Left lung (tissue), 14 donors: ENCODE measurements at places on chromosomes 2 and 18. TPM values are rescaled to one million over a fixed set of nuclear protein-coding genes. Genes with fewer than 3 reads are reported as not detected.

CCDC148 gene
- 0.64 TPM for total RNA-seq

ABCG5 gene
- total RNA-seq: not detected

POLE4 gene
- total RNA-seq: 66.9 TPM

ALK gene
- 0.70 TPM for total RNA-seq

CD302 gene
- total RNA-seq: 51.5 TPM

GRCh38 chr2:3639015-3639630, 18.9 kb upstream of the ALLC start:
- H3K27ac ChIP-seq: no peak overlapping the region
- no peak overlapping the region for H3K4me3 ChIP-seq
- H3K4me1 ChIP-seq: no peaks in the 10 kb centered on the region
- no peak for DNase-seq
- H3K27me3 ChIP-seq: no peaks in the 10 kb centered on the region

DNA sequence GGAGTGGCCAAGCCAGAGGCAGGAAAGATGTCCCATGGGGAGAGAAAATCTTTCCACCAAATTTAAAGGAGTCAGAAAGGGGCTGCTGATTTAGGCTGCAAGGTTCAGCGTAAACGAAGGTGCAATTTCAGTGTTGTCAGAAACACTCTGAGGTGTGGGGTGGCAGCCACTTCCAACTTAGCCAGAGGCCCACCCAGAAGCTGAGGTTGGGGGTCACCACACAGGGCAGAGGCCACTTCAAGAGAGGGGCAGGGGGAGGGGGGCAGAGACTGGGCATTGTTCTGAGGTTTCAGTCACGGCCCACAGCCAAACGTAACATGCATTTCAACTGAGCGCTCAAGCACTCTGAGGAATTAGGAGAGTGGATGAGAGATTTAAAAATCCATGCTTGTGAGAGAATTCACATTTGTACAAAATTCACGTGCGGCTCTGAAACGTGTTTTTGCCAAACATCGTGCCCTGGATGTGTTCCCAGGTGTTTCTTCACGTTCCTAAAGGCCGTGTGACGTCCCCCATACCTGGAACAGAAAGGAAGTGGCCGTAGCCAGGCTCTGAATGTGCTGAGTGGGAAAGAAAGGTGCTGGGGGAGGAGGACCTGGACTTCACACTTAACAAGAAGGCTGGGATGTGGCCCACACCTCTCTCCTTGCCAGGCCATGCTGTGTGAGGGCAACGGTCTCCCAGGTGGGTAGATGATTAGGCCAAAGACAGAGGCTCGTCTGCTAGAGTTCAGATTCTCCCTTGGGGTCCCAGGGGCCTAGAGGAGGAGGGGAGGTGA, 19.5 kb upstream of the BOK start:
- no peak for DNase-seq
- peaks cover 7% of the 10 kb centered on the region for H3K27me3 ChIP-seq
- H3K4me3 ChIP-seq: no peak overlapping the region
- no peaks in the 10 kb centered on the region for H3K36me3 ChIP-seq

- H3K27ac ChIP-seq: no peak overlapping the region
- no peak overlapping the region for H3K4me3 ChIP-seq
- no peaks in the 10 kb centered on the region for H3K36me3 ChIP-seq
- no peaks in the 10 kb centered on the region for H3K27me3 ChIP-seq
- no peak for DNase-seq
Observed at GRCh38 chr2:16674154-16674553, 8.5 kb upstream of the CYRIA start.

GRCh38 chr18:38415811-38416210, 850.2 kb upstream of the CELF4 start:
- no peaks in the 10 kb centered on the region for H3K36me3 ChIP-seq
- H3K4me1 ChIP-seq: no peaks in the 10 kb centered on the region
- no peak for DNase-seq
- no peaks in the 10 kb centered on the region for H3K27me3 ChIP-seq

DNA sequence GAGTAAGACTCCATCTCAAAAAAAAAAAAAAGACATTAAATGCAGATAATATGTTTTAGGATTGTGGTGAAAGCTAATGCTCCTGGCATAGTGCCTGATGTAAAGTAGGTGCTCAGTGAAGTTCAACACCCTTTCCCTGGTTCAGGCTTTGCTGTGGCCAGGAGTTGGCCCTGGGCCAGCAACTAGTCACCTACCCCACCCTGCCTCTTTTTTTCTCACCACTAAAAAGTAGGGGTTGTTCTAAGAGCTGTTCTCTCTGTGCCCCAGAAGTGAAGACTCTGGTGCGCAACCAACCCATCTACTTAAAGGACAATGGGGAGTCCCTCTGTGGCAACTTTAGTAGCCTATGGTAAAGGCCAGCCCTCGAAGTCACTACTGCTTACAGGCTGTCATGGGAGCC, 75.9 kb downstream of the DNMT3A start:
- no peaks in the 10 kb centered on the region for H3K36me3 ChIP-seq
- H3K4me1 ChIP-seq: peaks cover 2% of the 10 kb centered on the region
- H3K27me3 ChIP-seq: no peaks in the 10 kb centered on the region
- no peak overlapping the region for H3K4me3 ChIP-seq
- no peak overlapping the region for H3K27ac ChIP-seq
- no peak for DNase-seq

- H3K27me3 ChIP-seq: no peaks in the 10 kb centered on the region
- H3K27ac ChIP-seq: no peak overlapping the region
- H3K4me3 ChIP-seq: no peak overlapping the region
- H3K4me1 ChIP-seq: peaks cover 8% of the 10 kb centered on the region
- H3K36me3 ChIP-seq: no peaks in the 10 kb centered on the region
Observed at GRCh38 chr2:39696838-39697237, 31.1 kb downstream of the TMEM178A start.

DNA sequence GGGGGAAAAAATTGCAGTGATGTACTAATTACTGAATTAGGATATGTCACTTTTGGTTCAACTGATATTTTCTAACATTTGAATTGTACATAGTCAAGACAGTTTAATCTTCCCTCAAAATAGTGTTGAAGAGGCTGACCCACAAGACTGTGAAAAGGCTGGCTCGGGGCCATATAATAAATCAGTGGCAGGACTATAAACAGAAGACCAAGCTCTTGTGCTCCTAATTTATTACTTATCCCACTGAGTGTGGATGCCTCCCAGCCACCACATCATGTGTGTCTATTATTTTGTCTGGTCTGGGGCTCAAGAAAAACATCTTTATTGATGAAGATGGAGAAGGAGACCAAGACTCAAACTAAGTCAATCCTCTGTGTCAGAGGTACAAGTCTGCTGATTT, 64.4 kb downstream of the PLEKHM3 start:
- H3K36me3 ChIP-seq: no peaks in the 10 kb centered on the region
- no peak for DNase-seq
- no peak overlapping the region for H3K27ac ChIP-seq
- no peak overlapping the region for H3K4me3 ChIP-seq

DNA sequence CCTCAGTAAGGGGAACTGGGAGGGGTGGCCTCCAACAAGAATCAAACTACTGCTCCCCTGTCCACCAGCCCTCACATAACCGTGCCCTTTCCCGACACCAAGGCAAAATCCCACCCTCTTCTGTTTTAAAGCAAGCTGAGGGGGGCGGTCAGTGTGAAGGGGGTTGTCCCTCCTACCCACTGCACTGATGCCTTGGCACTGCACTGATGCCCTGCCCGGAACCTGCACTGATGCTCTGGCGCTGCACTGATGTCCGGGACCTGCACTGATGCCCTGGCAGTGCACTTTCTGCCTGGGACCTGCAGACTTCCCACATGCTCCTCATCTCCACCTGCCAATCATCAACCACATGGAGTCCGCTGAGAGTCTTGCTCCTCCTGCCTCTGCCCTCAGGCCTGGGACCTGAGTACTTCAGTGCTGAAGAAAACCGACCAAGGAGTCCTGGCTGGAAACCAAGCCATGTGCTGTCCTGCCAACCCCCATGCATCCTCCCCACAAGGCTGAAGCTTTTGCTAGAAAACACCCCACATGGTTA, 179.5 kb downstream of the SMAD2 start:
- H3K36me3 ChIP-seq: no peaks in the 10 kb centered on the region
- H3K27me3 ChIP-seq: no peaks in the 10 kb centered on the region
- peaks cover 8% of the 10 kb centered on the region for H3K4me1 ChIP-seq
- H3K4me3 ChIP-seq: no peak overlapping the region
